ENCODE measurements at places on chromosomes 13 and 19.

DNA sequence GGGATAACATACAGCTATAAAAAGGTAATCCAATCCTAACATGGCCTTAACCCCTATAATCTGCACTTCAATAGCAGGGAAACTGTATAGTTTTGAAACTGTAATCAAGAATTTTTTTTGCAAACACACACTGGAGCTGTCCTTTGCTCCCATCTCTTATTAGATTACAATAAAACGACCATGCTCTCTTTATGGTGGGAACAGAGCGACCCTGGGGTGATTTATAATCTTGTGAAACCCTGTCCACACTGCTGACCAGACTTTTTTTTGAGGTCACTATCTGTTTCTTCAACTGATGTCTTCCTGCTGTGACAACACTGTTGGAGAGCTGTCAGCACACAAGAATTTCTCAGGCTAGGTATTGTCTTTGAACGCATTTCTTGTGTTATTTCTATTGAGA, 35.3 kb downstream of the DACH1 start:
- DNase-seq: no peak

- DNase-seq: no peak
These were observed 44.3 kb downstream of the COL4A1 start for GRCh38 chr13:110262508-110263291.

DNA sequence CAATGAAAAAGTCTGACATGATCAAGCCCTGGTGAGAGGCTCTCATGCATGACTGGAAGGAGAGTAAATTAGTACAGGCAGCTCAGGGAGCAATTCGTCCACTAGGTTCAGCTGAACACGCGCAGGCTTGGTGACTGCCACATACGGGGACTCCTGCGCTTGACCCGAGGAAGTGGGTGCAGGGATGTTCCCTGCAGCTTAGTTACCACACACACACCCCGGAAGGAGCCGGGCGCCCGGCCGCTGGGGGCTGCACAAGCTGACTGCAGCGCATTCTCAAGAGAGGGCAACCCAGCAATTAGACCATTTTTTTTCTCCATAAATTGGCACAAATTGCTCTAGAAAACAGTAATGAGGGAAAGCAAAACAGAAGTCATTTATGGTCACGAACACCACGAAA, 23.0 kb upstream of the MIER2 start:
- DNase-seq: no peak

DNA sequence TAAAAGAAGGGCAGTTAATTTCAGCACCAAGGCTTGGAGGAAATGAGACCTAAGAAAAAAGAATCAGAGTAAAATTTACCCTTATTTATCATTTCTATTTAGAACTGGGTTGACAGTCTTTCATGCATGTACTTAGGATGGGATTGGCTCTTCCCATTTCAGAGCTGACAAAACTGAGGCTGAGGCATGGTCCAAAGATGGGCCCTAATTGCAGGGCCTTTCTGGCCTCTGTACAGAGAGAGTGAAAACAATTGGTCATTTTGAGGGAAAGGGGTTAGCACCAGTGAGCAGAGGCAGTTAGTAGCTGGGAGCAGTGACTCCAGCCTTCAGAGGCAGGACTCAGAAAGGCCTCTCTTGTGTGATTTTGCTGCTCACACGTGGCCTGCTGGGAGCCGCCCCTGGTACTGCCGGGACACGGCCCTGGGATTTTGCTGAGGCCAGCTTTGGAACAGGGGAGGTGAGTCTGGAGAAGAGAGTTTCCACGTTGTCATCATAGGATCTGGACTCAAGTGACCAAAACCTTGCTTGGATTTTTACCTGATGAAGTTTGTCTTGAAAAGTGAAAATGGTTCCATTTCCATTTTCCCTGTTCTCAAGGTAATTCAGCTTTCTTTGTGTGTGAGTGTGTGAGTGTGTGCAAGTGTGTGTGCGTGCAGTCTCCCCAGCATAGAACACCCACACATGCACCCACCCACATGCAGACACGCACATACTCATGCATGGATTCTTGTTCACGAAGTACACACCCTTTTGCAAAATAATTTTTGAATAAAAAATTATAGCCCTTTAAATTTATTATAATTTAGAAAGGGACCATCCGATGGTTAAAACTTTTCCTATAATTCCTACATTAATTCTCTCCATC, at the start of gene ZNF536:
Gene ZNF536, plus strand, starts transcription at position 425 of the 865 bp plus-strand sequence. CDS start 71,179 bp downstream, outside the sequence.
- DNase-seq: no peak

GRCh38 chr19:49133621-49134454, 14.5 kb downstream of the PPFIA3 start:
- no peak for DNase-seq
